ENCODE measurements at places on chromosomes 12 and 14. TPM values are rescaled to one million over a fixed set of nuclear protein-coding genes. Genes with fewer than 3 reads are reported as not detected.

DNA sequence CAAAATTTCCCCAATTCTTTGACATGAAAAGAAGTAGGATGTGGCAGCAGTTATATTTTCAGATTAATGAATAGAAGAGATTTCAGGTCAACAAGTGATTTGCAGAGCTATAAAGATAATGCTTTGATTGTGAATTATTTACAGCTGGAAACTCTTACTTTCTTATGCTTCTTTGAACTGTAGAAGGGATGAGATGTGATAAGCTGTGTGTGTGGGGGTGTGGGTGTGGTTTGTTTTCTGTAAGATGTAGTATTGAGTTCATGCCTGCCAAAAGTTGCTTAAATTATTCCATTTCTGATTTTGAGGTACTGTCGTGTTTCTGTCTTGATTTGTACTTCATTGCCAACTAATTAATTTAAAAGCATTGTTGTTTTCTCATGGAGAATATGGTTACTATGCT, 22.7 kb downstream of the AEBP2 start:
- DNase-seq = no peak

The PRR4 gene
- total RNA-seq = 7.5 TPM

GRCh38 chr14:54487771-54488170, 1.0 kb downstream of the GMFB start:
- no peak for DNase-seq

GRCh38 chr14:95018821-95019220, 138.5 kb downstream of the DICER1 start:
- DNase-seq = no peak

DNA sequence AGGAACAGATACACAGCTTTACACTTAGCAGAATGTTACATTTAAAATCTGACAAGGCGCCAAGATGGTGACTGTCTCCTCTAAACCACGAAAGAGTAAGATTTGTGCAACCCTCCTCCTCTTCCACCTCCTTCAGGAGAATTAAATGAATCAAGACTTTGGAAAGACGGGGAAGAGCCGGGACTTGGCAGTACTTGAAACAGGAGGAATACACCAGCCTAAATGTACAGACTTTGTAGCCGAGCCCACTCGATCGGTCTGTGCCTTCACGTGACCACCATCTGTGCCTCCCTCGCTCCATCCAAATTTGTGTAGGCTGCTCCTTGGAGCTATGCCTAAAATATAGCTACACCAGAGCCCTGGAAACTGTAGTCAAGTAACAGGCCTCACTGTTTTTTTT, 38.3 kb downstream of the SSPN start:
- peak; percentile 19 for DNase-seq

DNA sequence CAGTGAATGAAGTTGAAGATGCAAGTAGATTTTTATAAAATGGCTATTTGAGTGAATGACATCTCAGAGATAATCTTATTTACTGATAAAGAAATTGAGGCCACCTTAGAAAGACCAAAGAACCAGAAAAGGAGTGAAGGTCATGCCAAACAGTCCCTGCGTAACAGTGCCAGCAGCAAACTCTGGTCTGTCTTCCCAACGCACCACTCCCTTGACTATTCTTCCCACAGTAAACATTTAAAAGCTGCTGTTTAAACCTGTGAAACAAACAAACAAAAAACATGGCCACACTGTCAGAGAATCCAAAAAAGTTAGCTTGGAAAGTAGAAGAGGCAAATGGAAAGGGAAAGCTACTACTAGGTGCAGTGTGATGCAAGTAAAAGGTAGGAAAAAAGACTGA, 1.5 kb upstream of the PRPF39 start:
- DNase-seq = no peak

DNA sequence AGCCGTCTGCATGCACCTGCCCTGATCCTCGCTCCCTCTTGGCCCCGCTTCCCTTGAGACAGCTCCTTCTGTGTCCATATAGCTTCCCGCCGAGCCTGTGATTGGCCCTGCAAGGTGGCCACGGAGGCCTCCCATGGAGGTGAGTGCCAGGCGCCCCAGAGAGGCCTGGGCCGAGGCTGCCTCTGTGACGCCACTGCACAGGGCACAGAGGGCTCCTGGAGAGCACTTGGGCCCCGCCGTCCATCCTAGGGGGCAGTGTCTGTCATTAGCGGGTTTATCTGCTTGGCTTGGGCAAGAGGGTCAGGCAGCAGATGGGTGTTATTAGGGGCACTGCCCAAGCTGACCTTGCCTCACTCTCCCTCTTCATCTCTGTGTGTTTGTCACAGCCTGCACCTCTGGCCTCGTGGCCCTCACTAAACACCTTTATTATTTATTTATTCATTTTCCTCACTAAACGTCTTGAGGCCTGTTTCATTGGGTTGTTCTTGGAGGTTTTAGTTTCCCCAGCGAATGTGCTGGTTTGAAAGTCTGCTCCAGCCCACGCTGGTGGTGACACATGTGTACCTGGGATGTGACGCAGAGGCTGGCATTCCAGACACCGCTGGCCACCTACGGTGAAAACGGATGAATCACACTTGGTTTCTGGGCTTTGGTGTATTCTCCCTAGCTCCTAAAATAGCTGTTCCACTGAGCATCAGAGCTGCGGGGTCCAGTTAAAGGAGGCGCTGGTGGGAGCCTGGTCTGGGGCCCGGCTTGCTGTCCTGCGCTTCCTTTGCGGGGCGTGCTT, 5.9 kb downstream of the ZFYVE21 start:
- no peak for DNase-seq

GRCh38 chr12:51406859-51407258, 15.7 kb upstream of the GALNT6 start:
- DNase-seq = no peak

DNA sequence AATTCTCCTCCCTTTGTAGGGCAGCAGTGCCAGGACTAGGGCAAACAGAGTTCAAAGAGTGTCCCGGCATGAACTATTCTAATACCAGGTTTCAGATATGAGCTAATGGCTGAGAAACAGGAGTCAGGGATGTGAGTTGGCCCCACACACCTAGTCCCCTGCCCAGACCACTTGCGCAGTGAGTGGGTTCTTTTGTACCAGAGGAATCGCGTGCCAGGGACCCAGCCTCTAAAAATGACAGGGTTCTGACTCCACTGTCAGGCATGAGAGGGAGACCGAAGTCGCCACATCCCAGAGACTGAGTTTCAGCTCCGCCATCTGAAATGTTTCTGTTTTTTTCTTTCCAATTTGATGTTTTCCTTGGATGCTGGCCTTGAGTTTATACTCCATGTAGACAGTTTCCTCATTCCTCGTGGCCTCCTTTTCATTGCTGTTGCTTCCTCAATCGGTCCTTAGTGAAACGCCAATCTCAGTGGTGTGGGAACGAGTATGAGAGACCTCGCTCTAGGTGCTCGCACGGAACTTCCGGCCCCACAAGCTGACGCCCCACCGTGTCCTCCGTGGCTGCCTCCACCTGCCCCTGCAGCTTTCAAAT, 31.5 kb downstream of the FBXL14 start:
- DNase-seq = no peak

GRCh38 chr12:113497693-113498092, 26.0 kb upstream of the LHX5 start:
- no peak for DNase-seq

The KRT2 gene
- total RNA-seq = not detected

GRCh38 chr12:58487678-58488161, 432.6 kb downstream of the LRIG3 start:
- no peak for DNase-seq

DNA sequence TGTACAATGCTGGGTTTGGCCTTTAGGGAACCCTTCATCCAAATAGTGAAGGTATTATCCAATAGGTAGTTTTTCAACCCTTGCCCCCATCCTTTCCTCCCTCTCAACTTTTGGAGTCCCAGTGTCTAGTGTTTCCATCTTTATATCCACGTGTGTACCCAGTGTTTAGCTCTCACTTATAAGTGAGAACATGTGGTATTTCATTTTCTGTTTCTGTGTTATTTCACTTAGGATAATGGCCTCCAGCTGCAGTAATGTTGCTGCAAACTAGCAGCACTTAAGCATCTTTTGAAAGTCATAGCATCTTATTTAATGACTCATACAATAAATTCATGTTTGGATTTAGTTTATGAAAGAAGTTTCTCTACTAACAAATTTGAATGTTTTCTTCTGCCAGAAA, 442.5 kb downstream of the NELL2 start:
- DNase-seq = no peak

The ITPK1 gene
- 132 TPM for total RNA-seq

GRCh38 chr12:9405886-9406563, 197.8 kb upstream of the PZP start:
- no peak for DNase-seq

The B3GNT4 gene
- total RNA-seq = 1.8 TPM

DNA sequence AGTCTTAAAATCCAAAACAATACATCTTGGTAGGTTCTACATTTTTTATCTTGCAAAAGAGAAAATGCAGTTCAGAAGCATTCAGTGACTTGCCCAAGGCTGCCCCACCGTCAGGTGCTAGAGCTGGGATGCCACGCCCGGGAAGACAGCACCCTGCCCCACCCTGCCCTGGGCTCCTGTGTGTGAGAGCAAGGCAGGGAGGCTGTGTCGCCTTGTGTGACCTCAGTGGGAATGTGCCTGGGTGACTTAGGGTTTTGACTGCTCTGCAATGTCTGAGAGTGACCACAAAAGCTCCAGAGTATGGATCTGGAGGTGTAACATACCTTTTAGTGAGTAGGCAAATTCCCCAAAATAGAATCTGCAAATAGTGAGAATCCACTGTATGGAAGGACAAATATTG, 60.0 kb downstream of the AACS start:
- DNase-seq = no peak

The IL31 gene
- total RNA-seq = not detected

The GALNT16 gene
- total RNA-seq = 124 TPM

GRCh38 chr14:95098984-95099599, 58.2 kb downstream of the DICER1 start:
- DNase-seq = peak; percentile 69

The CD69 gene
- not detected for total RNA-seq

The CLEC1B gene
- not detected for total RNA-seq

- DNase-seq = no peak
These were observed 892.5 kb upstream of the TMEM132C start for GRCh38 chr12:127374447-127374846.

The CLECL1 gene
- total RNA-seq = not detected

The SYNDIG1L gene
- total RNA-seq = 1.5 TPM

The TC2N gene
- 2.5 TPM for total RNA-seq

The DBX2 gene
- not detected for total RNA-seq

DNA sequence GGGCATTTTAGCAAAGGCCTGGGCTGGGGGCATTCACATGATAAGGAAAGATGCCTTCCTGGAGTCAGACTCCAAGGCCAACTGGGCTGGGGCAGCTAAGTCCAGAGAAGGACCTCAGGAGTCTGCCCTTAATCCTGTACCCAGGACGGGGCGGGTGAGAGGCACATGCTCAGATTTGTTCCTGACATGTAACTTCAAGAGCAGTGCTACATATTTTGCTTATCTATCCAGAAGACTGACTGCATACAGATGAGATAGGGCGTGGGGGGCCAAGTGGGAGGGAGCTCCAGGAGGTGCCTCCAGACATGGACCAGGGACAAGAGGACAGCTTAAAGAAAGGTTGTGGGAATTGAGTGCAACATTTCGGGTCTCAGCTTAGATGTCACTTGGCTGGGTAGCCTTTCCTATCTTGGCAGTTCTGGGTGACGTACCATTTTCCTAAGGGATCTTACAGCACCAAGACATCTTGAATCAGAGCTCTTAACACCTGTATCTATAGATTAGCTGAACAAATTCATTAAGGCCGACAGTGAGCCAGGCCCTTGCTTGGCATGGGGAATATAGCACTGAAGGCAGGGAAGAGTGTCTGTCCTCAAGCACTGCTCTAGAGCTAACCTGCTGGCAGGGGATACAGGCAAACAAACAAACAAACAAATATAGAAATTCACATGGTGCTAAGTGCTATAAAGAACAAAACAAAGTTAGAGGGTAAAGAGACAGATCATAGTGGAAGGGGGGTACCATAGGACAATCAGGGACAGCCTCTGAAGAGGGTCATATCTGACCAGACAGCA, 61.2 kb downstream of the PTPN21 start:
- DNase-seq = no peak

DNA sequence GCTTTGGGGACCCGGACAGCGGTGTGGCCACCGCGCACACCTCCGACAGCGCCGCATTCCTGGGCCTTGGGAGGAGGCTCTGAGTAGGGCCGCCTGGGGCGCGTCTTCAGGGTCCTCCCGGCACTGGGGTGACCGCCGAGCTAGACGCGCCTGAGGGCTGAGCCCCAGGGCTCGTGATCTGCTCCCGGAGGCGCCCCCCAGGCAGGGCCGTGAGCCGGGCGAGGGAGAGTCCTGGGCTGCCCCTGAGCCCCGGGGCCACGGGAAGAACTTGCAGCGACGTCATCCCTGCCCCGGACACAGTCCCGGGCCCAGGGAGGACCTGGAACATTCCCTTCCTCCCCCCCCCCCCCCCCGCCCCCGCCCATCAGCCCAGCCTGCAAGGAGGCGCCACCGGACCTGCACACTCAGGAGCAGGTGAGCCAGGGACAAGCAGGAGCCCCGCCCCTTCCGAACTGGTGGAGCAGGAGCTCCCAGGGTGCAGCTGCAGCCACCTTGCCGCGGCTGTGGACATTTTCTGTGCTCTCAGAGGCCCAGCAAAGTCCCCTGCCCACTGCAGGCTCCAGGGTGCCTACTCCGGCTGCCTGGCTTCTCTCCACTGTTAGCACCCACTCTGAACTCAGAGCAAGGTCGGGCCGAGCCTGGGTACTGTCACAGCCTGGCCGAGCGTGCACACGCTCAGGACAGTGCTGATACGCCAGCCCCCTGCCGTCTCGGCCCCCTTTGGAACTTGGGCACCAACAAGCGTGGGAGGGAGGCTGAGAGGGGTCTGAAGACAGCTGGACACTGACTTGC, 50.7 kb downstream of the A2M start:
- DNase-seq = peak; percentile 55

The TPH2 gene
- 0.34 TPM for total RNA-seq

The VRTN gene
- 0.15 TPM for total RNA-seq

- DNase-seq = no peak
These were observed 148.5 kb downstream of the PAX9 start for GRCh38 chr14:36810209-36810608.

GRCh38 chr12:122080149-122081082, 1.9 kb downstream of the MLXIP start:
- no peak for DNase-seq

The MGAT4C gene
- 0.98 TPM for total RNA-seq

- no peak for DNase-seq
These were observed 207.1 kb upstream of the SLC16A7 start for GRCh38 chr12:59388694-59389093.

The PZP gene
- total RNA-seq = not detected

The BMAL2 gene
- 5.3 TPM for total RNA-seq

The DDHD1 gene
- 38.1 TPM for total RNA-seq

The KRT71 gene
- total RNA-seq = not detected

- no peak for DNase-seq
These were observed at the start of gene KRT7 for GRCh38 chr12:52232674-52233461. KRT7 (plus strand) TSS chr12:52233243; CDS start chr12:52233297, 54 bp downstream.

- DNase-seq = no peak
These were observed 20.5 kb upstream of the TMEM233 start for GRCh38 chr12:119573086-119573485.

The ANKRD33 gene
- total RNA-seq = not detected

DNA sequence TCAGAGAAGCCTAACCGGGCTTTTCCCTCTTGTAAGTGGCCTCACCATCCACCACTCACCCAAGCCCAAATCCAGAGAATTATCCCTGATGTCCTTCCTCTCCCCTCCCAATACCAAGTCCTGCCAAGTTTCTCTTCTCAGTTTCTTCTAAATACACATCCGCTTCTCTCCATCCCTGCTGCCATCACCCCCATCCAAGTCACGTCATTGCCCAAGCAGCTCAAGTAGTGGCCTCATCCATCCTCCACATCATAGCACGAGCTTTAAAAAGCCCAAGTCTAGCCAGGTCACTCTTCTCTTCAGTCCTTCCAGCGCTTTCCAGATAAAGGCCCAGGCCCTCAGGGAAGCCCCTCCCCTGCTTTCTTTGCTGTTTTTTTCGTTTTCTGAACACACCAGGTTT, 25.4 kb downstream of the IL31 start:
- DNase-seq = no peak

The STXBP6 gene
- total RNA-seq = 0.49 TPM

All from glutamatergic neuron (in vitro differentiated cells).